ENCODE measurements at places on chromosomes 4 and X. TPM values are rescaled to one million over a fixed set of nuclear protein-coding genes. Genes with fewer than 3 reads are reported as not detected.

- H3K27ac ChIP-seq: no peak overlapping the region
- H3K36me3 ChIP-seq: no peaks in the 10 kb centered on the region
- no peak overlapping the region for H3K4me3 ChIP-seq
- no peak for DNase-seq
- no peaks in the 10 kb centered on the region for H3K4me1 ChIP-seq
Observed at GRCh38 chr4:156889616-156890594, 81.7 kb downstream of the PDGFC start.

The BRS3 gene
- total RNA-seq: not detected

The ARHGEF38 gene
- total RNA-seq: not detected

- no peak for DNase-seq
- H3K27ac ChIP-seq: no peak overlapping the region
- H3K4me1 ChIP-seq: no peaks in the 10 kb centered on the region
- no peaks in the 10 kb centered on the region for H3K36me3 ChIP-seq
- H3K27me3 ChIP-seq: no peaks in the 10 kb centered on the region
- H3K4me3 ChIP-seq: no peak overlapping the region
Observed at GRCh38 chr4:103405415-103405814, 207.3 kb upstream of the CENPE start.
